ENCODE measurements at places on chromosomes 4 and X.

DNA sequence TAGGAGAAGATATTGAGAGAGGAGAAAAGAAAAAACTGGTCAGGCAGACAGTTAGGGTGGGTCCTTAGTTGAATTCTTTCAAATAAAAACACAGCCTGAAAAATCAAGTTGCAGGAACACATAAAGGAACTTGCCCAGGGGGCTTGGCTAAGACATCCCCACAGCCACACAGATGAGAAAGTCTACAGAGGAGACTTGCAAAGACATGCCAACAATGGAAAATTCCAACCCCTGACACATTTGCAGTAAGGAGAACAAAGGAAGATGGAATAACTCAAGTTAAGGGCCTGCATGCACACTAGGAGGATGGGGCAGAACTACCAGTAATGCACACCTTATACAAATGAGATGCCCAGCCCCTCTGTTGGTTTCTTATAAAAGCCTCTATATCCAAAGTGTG lies 197.6 kb downstream of the CPXCR1 start:
- DNase-seq, result no peak

DNA sequence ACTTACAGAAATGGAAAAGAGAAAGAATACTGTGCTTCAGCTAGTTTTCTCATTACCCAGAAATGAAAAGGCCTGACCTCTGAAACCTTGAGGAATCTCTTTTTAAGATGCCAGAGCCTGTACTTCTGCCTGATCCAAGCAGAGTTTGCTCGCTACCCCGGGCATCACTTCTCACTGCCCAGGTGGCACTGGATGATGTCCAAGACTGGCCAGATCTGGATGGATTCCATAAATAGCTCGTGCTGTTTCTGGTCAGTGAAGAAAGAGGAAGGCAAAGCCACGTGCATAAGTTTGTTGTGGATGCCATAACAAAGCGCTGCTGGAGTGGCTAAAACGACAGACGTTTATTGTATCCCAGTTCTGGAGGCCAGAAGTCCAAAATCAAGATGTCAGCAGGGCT lies 133.5 kb downstream of the TBL1X start:
- no peak for DNase-seq

DNA sequence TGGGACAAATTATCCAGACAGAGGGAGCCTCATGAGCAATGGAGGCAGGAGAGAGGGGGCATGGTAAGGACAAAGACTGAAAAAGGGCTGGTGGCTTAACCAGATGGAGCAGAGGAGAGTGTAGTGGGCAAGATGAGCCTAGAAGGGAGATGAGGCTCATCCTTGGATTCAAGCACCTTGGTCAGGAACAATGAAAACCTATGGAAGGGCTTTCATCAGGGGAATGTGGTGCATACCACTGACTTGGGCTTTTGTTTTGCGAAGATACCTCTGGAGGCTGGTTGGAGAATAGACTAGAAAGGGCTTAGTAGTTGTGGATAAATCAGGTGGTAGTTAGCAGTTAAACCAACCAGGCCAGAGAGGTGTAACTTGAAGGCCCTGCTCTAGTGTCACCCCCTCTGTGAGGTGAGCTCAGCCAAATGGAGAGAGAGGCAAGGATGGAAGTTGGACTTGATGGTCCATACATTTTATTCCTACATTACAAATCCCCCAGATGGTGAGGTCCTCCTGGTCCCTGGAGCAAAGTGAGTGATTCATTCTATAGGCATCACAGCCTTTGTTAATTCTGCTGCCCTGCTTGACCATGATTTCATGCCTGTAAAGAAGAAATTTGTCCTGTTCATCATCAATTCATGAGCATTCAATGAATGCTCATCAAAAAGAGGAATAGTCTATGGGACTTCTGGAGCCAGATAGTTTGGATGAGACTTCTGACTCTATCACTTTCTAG lies 264.8 kb upstream of the IGFBP7 start:
- no peak for DNase-seq

- DNase-seq, result no peak
Measured at GRCh38 chrX:47316276-47317025, 53.9 kb upstream of the ZNF157 start.

GRCh38 chr4:23654791-23655190 lies 235.1 kb downstream of the PPARGC1A start:
- DNase-seq, result no peak

GRCh38 chr4:132001542-132001941 lies 1147.6 kb upstream of the PCDH10 start:
- DNase-seq, result no peak

- no peak for DNase-seq
Measured at GRCh38 chrX:138945219-138945618, 233.7 kb upstream of the FGF13 start.

DNA sequence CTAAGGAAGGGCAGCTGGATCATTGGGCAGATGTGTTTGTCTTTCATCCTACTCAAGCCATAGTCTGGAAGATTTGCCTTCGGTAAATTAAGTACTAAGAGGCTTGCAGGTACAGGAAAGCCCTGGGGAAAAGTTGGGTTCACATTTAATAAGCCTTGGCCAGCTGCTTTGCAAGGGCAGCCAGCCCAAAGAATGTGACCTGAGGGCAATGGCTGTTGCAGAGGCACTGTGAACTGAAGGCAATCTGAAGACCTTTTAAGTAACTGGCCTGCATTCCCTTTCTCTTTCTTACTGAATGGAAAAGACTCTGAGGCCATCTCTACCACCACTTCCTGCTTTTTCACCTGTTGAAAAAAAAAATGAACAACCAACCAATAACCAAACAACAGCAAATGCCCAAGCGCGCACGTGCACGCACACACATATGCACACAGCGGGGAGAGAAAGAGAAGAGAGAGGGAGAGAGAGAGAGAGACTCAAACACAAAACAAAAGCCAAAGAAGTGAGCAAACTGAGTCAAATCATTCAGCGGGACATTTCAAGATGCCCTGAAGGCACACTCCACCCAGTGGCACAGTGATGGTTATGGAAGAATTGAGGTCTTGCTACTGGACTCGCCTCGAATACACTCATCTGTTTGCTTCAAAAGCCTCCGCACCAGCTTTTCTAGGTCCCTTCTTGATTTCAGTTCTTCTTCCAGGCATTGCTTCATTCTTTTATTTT lies 19.6 kb downstream of the CD40LG start:
- DNase-seq, result no peak

DNA sequence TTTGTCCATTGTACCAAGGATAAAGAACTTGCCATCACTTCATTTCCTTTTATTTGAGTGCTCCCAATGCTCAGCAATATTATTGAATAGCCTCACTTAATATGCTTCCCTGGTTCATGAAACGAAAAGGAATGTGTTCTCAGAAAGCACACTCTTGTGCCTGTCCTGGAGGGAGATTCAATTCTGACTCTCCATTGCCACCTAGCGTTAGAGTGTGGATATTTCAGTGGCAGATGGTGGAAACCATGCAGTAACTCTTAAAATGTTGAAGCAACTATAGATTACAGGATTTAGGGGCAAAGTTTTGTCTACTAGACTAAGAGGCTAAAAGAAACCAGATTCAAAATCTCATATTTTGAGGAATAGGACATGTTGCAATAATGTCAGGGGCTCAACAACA lies 36.0 kb downstream of the GAB3 start:
- peak; percentile 16 for DNase-seq

DNA sequence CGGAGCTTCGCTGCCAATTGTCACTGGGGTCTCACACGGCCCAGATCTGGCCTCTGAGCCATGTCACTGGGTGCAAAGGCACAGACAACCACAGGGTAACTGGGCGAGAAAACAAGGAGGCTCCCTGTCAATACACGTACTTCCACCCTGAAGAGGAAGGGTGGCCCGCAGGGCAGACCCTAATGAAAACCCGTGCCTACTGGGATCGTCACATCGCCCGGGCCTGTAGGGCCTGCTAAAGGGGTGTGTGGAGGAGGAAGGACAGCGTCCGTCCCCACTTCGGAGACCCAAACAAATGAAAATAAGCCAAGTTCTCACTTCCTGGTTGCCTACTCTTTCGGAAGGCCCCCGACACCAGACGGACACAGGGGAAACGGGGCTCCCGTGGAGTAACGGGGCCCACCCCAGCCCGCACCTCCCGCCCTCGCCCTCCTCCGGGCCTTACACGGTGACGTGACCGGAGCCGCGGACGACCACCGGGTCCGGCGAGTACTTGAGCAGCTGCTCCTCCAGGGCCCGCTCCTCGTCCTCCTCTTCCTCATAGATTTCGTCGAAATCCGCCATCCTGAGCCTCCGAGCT lies 578 bp downstream of the CHIC2 start:
- DNase-seq, result peak; percentile 7

DNA sequence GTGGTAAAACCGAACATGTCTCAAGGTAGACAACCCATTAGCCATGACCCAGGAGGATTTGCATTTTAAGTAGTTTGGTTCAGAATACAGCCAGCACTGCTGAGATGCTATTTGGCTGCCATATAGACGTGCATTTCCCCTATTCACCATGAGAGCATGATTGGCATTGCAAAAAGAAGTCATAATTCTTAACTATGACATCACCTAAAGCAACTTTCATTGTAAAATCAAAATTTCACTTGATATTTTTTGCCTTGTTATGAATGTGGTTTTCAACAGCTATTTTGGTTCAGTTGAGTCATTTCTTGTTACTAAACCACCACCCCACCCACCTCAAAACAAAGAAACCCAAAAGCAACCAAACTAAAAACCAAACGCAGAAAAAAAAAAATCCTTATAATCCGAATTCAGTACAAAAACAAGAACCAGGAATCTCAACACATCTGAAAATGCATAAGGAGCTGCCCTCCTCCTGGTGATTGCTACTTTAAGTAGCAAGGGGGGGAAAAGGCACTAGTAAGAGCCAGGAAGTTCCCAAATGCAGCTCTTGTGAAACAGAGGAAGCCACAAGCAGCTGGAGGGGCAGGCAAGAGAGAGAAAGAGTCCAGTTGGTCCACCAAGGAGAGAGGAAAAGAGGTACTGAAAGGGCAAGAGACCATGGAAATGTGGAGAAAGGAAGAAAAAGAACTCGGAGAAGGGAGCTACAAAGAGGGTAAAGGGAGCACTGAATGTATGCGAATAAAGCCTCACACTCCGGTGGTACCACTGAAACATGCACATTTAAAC lies 3.1 kb downstream of the SLITRK4 start:
- DNase-seq, result no peak

GRCh38 chr4:76384052-76384451 lies 36.9 kb downstream of the CCDC158 start:
- no peak for DNase-seq

Measured in activated T-cell treated with anti-CD3 and anti-CD28 coated beads for 1 hour (primary cell).